ENCODE measurements at places on chromosomes 6 and 20. TPM values are rescaled to one million over a fixed set of nuclear protein-coding genes. Genes with fewer than 3 reads are reported as not detected.

MDC1 gene
- total RNA-seq = 11.0 TPM

AVP gene
- total RNA-seq = not detected

- no peak for DNase-seq
Measured at GRCh38 chr6:100886076-100886475, 4.9 kb upstream of the ASCC3 start.

- DNase-seq = no peak
Measured at GRCh38 chr20:8153281-8153908, 21.3 kb downstream of the PLCB1 start.

DNA sequence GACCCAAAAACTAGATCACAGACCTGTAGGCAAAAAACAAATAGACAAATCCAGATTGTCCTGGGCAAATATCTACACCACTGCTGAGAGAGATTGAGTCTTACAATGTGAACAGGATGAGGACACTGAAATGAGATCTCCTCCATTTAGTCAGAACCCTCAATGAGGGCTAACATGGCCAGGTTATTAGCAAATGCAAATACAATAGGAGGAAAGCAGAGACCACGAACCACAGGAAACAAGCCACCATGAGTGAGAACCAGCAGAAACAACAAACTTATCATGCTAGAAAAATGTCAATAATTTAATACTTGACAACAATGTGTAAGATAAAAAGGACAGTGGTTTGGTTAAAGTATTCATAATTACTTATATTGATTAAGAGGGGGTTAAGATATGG is 162.8 kb downstream of the SYNE1 start:
- no peak for DNase-seq

DNA sequence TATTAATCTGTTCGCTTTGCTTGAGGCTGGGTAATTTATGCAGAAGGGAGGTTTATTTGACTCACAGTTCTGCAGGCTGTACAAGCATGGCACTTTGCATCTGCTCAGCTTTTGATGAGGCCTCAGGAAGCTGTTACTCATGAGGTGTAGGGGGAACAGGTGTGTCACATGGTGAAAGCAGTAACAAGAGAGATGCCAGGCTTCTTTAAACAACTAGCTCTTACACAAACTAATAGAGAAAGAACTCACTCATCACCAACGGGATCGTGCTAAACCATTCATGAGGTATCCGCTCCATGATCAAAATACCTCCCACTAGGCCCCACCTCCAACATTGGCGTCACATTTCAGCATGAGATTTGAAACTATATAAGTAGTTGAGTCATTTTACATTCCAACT is 34.4 kb upstream of the GCLC start:
- no peak for DNase-seq

NRSN2 gene
- 28.3 TPM for total RNA-seq

GRCh38 chr6:152720974-152721373 is 23.3 kb downstream of the MYCT1 start:
- DNase-seq = no peak

GPR6 gene
- total RNA-seq = not detected

DNA sequence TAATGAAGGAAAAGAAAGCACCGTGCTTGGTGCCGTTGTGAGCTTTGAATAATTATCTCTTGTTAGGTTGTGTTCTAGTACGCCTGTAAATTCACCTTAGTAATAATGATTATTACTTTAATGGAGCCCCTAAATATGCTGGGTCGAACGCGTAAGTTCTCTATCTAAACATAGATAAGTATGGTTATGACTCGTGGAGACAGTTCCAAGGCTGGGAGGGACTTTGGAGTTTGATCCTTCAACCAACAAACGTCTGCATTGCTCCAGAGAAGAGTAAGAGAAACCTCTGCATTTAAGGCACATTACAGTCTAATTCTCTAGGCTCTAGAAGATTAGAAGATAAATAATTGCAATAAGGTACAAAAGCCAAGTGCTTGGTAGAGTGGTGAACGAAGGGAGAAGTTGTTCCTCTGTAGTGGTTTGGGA is 514 bp downstream of the ACOT13 start:
- DNase-seq = peak; percentile 55

GRCh38 chr6:105821777-105822176 is 264.4 kb upstream of the PRDM1 start:
- DNase-seq = no peak

AURKA gene
- 53.8 TPM for total RNA-seq

ZNF334 gene
- total RNA-seq = not detected

- no peak for DNase-seq
Measured at GRCh38 chr6:150301846-150302519, 66.8 kb upstream of the IYD start.

GRCh38 chr6:39341937-39342336 is 19.4 kb upstream of the KCNK16 start:
- DNase-seq = no peak

GRCh38 chr20:10075606-10076005 is 40.8 kb downstream of the ANKEF1 start:
- DNase-seq = peak; percentile 49

Measured in Karpas-422 (cell line).